ENCODE measurements at places on chromosomes 2 and 18. TPM values are rescaled to one million over a fixed set of nuclear protein-coding genes. Genes with fewer than 3 reads are reported as not detected.

RUFY4 gene
- not detected for total RNA-seq

SYT4 gene
- total RNA-seq: not detected

RAB6C gene
- total RNA-seq: 0.13 TPM

GRCh38 chr2:207937823-207938222, 87.5 kb downstream of the PLEKHM3 start:
- H3K4me1 ChIP-seq: no peaks in the 10 kb centered on the region
- H3K27ac ChIP-seq: no peak overlapping the region
- no peaks in the 10 kb centered on the region for H3K27me3 ChIP-seq
- no peak for DNase-seq
- no peaks in the 10 kb centered on the region for H3K36me3 ChIP-seq

SERPINB10 gene
- not detected for total RNA-seq

- H3K36me3 ChIP-seq: peaks cover 5% of the 10 kb centered on the region
- H3K27me3 ChIP-seq: no peaks in the 10 kb centered on the region
- no peaks in the 10 kb centered on the region for H3K4me1 ChIP-seq
- no peak overlapping the region for H3K27ac ChIP-seq
Measured at GRCh38 chr18:70019136-70019535, 71.5 kb upstream of the CD226 start.

- no peak for DNase-seq
- H3K27me3 ChIP-seq: no peaks in the 10 kb centered on the region
- H3K27ac ChIP-seq: no peak overlapping the region
- H3K4me1 ChIP-seq: peaks cover 32% of the 10 kb centered on the region
- no peak overlapping the region for H3K4me3 ChIP-seq
- no peaks in the 10 kb centered on the region for H3K36me3 ChIP-seq
Measured at GRCh38 chr2:20212459-20212870, 12.5 kb downstream of the SDC1 start.

DNA sequence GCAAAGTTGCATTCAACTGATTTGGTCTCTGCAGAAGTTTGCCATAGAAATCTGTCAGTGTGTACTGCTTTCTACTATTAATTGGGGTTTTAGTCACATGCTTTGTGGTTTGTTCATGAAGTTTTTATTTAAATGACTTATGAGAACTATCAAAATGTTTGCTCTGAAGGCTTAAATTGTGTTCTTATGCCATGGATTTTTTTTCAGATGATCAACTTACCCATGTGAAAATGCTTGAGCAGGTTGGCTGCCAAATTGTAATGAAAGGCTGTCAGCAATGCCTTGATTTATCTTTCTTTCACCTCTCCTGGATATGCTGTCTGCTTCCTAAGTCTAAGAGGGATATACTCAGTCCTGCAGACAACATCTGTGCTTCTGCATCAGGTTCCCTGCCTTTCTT, 50.7 kb downstream of the FMNL2 start:
- no peaks in the 10 kb centered on the region for H3K36me3 ChIP-seq
- H3K27me3 ChIP-seq: no peaks in the 10 kb centered on the region
- no peak for DNase-seq
- H3K4me3 ChIP-seq: no peak overlapping the region

STARD6 gene
- total RNA-seq: not detected

ALPG gene
- total RNA-seq: 65.3 TPM

DNA sequence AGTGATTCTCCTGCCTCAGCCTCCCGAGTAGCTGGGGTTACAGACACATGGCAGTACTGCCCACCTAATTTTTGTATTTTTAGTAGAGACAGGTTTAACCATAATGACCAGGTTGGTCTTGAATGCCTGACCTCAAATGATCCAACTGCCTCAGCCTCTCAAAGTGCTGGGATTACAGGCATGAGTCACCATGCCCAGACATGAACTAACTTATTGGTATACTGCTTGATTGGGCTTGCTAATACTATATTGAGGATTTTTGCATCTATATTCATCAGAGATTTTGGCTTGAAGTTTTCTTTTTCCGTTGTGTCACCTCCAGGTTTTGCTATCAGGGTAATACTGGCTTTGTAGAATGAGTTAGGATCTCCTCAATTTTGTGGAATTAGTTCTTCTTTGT, 706.1 kb upstream of the HS6ST1 start:
- no peaks in the 10 kb centered on the region for H3K27me3 ChIP-seq
- DNase-seq: no peak
- no peak overlapping the region for H3K4me3 ChIP-seq
- no peak overlapping the region for H3K27ac ChIP-seq
- H3K36me3 ChIP-seq: no peaks in the 10 kb centered on the region

DNAH7 gene
- 0.98 TPM for total RNA-seq

IL18R1 gene
- total RNA-seq: 0.08 TPM

RNASEH1 gene
- 43.7 TPM for total RNA-seq

ERMN gene
- total RNA-seq: not detected
